Bone marrow (tissue), 2 donors: ENCODE measurements at places on chromosomes 13 and 19.

- no peak for DNase-seq
These were observed 1152.9 kb downstream of the PCDH9 start for GRCh38 chr13:66077132-66077689.

DNA sequence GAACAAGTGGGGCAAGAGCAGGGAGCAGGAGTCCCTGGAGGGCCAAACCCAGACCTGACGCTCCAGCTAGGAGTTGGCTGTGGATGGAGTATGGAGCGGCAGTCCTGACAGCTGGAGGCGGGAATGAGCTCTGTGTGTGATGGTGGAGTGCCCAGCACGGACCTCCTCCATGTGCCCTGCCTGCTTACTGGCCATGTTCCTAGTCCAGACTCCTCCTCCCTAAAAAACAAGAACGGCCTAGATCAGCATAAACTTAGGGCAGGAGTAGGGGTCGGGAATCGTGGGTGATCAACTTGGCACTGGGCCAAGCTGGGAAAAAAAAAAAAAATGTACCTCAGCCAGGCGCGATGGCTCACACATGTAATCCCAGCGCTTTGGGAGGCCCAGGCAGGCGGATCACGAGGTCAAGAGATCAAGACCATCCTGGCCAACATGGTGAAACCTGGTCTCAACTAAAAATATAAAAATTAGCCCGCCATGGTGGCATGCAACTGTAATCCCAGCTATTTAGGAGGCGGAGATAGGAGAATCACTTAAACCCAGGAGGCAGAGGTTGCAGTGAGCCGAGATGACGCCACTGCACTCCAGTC lies 29.5 kb downstream of the LTBP4 start:
- DNase-seq: no peak

GRCh38 chr19:36847968-36848367 lies 2.7 kb upstream of the ZNF345 start:
- DNase-seq: no peak

DNA sequence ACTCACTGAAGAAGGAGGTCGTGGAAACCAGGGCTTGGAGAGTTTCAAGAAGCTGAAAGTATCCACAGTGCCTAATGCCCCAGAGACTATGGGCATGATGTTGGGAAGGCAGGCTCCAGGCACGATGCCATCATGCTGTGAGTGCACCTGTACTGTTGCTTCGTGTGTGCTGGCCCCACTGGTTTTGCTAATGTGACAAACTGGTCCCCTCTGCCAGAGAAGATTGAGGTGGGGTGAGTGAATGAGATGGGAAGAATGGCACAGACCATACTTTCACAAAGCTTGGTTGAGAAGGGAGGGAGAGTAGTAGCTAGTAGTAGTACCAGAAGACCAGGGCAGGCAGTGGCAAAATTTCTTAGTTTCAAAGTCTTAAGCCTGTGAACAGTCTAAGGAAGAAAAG lies 19.0 kb upstream of the POP4 start:
- DNase-seq: no peak

GRCh38 chr19:54273821-54274220 lies 7.1 kb downstream of the LILRB2 start:
- no peak for DNase-seq

GRCh38 chr19:5048727-5049553 lies 80.0 kb downstream of the KDM4B start:
- DNase-seq: no peak

DNA sequence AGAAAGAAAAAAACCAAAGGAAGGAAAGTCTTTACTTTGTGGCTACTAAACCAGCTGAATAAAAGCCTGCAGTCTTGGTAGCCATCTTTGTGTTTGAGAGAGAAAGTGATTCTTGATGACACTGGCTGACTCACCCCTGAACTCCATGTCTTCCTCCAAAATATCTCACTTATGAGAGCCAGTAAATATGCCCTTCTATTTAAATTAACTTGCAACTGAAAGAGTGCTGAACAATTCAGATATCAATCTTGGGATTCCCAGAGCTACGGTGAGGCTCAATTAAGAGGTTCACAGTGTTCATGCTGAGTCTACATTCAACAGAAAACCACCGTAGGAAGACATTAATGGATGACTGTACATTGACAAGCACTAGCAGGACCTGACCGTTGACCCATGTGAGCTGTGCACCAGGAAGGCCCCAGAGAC lies 57.9 kb downstream of the KCTD12 start:
- DNase-seq: no peak

GRCh38 chr13:58574791-58575190 lies 943.2 kb downstream of the PCDH17 start:
- DNase-seq: no peak

DNA sequence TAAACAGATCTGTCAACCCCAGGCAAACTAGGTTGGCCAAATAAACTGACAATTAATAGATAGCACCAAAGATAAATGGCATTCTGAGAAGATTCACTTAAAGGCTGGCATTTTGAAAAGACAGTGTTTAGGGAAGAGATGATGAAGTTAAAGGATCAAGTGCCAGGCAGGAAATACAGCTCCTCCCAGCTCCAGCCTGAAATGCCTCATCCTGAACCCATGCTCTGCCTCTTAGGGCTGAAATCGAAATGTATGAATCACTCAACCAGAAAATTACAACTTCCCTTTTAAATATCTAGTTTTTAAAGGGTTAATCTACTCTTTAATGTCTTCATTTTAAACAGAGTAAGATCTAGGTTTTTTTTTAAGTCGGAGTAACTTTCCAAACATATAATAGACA lies 171.2 kb upstream of the UBL3 start:
- no peak for DNase-seq

DNA sequence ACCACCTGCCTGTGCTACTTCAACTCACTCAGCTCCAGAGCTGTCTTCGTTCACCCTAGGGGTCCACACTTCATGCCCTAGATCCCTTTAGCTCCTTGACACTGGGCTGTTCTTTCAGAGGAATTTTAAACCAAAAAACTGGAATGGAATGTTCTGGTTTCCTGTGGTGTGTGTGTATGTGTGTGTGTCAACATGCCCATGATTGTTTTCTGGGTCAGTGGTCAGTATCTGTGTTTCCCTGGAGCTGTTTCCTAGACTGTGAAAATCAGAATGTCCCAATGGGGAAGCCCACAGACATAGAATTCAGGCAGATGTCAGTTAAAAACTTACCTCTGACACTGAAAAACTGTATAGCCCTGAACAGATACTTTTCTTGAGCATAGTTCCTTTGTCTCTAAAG lies 1.3 kb downstream of the PMIS2 start:
- DNase-seq: no peak

GRCh38 chr19:13959962-13960862 lies 7.9 kb downstream of the DCAF15 start:
- DNase-seq: no peak

GRCh38 chr19:47377208-47377701 lies 28.1 kb downstream of the DHX34 start:
- DNase-seq: no peak

DNA sequence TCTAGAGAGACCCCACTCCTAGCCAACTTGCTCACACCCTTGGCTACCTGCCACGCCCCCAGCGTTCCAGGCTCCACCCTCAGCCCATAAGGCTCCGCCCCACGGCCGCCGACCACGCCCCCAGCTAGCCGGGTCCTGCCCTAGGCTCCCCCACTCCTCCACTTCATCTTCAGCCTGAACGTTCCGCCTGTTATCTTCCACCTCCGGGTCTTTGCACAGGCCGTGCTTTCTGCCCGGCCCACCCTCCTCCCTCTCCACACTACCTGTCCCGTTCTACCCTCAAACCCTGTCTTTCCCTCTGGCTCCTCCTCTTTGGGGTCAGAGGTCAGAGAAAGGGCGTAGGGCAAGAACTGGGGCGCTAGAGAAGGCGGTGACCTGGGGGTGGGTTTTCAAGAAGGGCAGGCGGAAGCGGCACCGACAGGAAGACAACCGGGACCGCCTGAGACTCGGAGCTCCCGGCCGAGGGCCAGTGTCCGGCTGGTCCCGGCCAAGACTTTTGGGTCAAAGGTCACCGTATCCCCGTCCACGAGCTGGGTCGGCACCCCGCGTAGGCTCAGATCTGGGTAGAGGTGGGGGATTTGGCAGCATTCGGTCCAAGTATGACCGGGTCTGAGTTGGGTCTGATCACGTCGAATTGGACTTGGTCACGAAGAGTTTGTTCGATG lies 2.2 kb downstream of the PDE4C start:
- DNase-seq: peak; percentile 44

GRCh38 chr13:58994077-58994476 lies 1169.7 kb downstream of the DIAPH3 start:
- DNase-seq: no peak

GRCh38 chr13:25846222-25846984 lies 205.4 kb downstream of the SHISA2 start:
- DNase-seq: no peak

GRCh38 chr19:44592451-44592890 lies 20.9 kb upstream of the IGSF23 start:
- DNase-seq: no peak

DNA sequence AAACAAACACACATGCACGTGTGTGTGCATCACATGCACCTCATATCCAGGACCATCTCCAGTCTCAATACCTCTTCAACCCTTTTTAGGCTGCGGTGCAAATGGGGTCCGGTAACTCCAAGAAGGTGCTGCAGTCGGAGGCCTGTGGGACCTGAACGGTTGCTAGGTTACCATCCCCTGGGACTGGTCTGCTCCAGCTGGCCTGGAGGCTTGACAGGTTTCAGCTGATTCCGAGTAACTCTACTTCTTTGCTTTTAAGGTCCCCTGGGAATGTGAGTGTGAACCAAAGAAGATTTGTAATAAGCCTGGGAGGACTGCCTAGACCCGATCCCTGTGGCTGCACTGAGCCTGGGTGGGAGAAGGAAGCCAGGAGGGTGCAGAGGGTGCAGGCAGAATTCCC lies 117.5 kb downstream of the CCNA1 start:
- DNase-seq: no peak

GRCh38 chr19:1396019-1396767 lies 5.1 kb downstream of the GAMT start:
- DNase-seq: no peak

GRCh38 chr19:1736927-1737326 lies 16.4 kb upstream of the ONECUT3 start:
- DNase-seq: no peak

DNA sequence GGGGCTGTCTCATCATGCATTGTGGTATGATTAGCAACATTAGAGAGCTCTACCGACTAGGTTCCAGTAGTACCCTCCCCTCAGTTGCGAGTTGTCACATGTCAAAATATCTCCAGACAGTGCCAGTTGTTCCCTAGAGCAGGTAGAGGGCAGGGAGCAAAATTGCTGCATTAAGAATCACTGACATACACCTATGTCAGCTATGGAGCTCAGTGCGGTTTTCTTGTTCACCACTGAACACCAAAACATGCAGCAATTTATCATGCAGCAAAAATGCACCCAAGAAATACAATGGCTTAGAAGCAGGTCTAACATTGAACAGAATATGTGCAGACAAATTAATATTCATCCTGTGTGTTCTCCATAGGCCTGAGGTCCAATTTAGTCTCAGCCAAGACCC lies 186.9 kb upstream of the STARD13 start:
- DNase-seq: no peak

GRCh38 chr13:80654638-80655249 lies 313.8 kb upstream of the SPRY2 start:
- no peak for DNase-seq

DNA sequence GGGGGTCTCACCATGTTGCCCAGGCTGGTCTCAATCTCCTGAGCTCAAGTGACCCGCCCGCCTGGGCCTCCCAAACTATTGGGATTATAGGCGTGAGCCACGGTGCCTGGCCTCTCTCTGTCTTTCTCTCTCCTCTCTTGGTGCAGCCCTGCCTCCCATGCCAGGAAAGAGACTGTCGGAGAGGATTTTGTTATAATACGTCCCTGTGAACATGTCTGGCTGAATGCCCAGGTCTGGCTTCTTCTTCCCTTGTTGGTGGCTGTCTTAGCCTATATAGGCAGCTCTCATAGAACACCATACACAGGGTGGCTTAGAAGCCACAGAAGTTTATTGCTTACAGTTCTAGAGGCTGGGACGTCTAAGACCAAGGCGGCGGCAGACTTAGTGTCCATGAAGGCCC lies 46.4 kb downstream of the PEX11G start:
- no peak for DNase-seq

DNA sequence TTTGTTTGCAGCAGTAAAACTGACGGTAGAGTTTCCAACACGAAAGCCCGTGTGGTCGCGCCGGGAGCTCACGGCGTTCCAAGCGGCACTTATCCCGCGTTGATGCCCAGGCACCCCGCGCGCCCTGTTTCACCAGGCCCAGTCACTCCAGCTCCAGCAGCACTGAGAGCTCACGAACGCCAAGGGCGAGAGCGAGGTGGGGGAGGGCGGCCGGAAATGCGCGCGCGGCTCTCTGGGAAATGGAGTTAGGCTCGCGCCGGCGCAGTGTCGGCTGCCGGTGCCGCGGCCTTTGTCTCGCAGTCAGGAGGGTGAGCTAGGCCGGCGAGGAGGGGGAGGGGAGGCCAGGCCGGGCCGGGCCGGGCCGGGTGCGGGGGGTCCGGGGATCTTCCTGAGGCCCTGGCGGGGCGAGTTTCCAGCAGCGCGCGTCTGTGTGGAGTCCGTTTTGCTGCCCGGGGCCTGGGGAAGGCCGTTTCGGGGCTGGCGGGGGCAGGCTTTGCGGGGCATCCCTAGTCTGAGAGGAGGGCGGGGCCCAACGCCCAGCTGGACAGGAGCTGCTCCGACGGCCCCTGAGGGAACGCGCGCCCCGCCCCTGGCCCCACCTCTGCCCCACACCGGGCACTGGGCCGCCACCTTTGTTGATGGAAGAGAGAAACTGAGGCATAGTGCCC lies at the start of gene ZNF135:
Gene ZNF135, plus strand, starts transcription at position 280 of the 668 bp plus-strand sequence. CDS start 721 bp downstream, outside the sequence.
- peak; percentile 70 for DNase-seq

GRCh38 chr13:79445968-79446645 lies 34.8 kb upstream of the NDFIP2 start:
- no peak for DNase-seq

DNA sequence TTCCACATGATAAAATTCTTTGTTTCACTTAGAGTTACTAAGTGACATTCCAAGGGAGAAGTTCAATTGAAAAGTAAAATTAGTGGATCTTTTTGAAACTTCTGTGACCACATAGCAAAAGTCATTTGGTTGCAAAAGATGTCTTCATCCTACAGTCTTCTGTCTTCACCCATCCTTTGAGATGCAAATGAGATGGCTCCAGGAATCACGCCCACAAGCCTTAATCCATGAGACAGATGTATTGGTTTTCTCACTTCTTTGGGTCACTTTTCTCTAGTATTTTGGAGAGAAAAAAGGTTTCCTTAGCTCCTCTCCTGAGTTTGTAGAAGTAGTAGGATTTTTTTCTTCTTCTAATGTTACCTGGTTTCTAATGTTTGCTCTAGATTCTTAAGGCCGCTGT lies 259.5 kb upstream of the SLC10A2 start:
- DNase-seq: no peak

DNA sequence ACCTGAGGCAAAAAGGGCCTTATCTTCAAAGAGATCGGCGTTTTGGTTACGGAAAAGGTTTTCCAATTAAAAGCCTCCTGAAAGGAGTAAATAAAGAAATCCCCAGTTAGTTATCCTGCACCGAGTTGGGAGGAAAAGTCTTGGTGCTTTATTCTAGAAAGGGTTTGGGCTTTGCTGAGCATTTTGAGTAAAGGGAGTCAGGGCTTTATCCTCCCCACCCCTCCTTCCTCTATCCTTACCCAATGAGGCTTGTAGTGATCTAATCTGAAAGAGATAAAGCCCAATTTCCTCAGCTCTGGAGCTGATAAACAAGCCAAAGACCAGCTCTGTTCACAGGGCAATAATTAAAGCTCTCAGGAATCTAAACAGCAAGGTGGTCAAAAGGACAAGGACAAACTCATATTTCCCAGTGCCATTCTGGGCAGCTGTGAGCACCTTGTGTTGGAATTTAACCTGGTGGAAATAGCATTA lies 188.9 kb upstream of the TSC22D1 start:
- DNase-seq: no peak

- DNase-seq: no peak
These were observed at the start of gene PKN1 for GRCh38 chr19:14432791-14433553. TSS of gene PKN1 (plus strand) at chr19:14433306. CDS start at chr19:14433522, 216 bp downstream.

- no peak for DNase-seq
These were observed 20.8 kb downstream of the RASA3 start for GRCh38 chr13:114111577-114111976.
